ENCODE measurements at places on chromosomes 11 and 22.

DNA sequence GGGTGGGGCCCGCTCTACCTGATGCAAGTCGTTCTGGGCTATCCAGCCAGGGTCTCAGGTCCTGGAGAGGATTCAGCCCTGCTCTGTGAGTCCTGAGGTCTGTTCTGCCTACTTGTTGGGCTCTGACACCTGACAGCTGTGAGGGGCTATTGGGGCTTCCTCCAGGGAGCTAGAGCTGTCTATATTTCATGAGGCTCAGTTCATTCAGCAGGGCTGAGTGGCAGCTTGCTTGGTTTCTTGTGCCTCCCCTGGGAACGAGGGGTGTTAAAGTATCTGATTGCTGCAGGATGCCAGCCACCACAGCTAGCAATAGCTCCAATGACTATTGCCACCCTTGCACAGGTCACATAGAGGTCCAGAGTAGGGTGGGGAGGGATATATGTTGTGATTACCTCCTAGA, 26.7 kb downstream of the INSC start:
- DNase-seq: no peak

DNA sequence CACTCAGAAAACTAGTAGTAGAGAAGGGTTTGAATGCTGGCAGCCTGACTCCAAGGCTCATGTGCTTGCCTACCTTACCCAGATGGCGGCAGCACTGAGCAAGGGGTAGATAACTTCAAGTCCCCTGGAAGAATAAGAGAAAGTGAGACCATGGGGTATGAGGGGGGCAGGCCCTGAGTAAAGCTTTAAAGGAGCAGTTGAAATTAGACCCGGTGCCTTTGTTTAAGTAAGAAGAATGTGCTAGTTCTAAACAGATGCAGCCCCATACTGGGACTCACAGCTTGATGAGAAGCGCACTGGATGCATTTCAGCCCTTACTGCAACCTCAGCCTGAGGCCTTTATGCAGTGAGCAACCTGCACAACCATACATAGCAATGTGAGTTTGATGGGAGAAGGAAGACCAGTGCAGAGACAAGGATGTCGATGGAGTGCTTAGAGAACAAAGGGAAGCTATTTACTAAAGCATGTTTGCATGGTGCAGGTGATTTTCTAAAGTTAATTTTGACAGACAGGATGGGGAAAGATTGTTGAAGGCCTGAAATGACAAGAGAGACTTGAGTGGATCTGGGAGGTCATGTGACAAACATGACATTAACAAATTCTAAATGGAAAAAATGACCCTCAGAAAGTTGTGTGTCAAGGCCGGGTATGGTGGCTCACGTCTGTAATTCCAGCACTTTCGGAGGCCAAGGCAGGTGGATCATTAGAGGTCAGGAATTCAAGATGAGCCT, 27.1 kb upstream of the TMA7B start:
- no peak for DNase-seq

DNA sequence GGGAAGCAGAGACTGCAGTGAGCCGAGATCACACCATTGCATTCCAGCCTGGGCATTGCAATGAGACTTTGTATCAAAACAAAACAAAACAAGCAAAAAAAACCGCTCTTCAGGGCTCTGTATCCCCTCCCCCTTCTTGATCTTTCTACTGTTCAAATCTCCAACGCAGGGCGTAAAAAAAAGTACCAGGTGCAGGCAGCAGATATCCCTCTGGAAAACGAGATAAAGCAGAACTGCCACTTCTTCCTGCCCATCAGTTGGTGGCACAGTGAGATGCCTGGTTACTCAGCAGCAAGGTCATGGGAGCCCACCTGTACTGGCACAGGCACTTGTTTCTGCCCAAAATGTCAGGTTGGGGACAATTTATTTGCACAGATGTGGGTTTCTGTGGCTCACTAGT, 11.2 kb downstream of the CCS start:
- no peak for DNase-seq

DNA sequence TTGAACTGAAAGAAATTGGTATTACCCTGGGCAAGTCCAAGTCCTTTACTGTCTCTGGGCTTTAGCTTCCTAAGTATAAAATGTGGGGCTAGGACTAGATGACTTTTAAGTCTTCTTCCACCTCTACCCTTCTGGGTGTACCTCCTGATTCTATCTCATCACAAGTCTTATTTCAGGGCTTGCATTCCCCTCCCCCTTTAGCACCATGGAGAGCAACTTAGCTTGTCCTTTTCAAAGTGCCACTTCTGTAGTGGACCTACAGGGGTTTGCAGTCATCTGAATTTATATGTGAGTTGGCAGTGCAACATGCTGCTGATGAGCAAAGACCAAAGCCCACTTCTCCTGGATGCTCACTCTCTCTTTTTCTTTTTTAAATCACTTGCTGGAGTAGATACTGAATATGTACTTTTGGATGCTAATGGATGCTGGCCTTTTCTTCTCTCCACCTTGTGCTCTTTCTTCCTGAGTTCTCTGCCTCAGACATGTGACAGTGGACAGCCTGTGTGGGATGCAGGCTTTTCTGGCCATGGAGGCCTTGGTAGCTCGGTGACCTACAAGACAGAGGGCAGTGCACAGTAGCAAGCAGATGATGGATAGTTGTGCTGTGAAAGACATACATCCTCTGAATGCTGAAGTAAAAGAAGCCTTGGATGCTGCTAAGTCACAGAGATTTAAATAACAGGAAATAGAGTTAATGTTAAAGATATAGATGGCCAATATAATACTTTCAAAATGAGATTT, 185.0 kb downstream of the NELL1 start:
- DNase-seq: no peak

GRCh38 chr11:74701351-74701750, 29.9 kb downstream of the CHRDL2 start:
- no peak for DNase-seq

- no peak for DNase-seq
These were observed 14.2 kb upstream of the ISX start for GRCh38 chr22:35051791-35052190.

GRCh38 chr11:29305456-29306232, 711.2 kb downstream of the KCNA4 start:
- no peak for DNase-seq

DNA sequence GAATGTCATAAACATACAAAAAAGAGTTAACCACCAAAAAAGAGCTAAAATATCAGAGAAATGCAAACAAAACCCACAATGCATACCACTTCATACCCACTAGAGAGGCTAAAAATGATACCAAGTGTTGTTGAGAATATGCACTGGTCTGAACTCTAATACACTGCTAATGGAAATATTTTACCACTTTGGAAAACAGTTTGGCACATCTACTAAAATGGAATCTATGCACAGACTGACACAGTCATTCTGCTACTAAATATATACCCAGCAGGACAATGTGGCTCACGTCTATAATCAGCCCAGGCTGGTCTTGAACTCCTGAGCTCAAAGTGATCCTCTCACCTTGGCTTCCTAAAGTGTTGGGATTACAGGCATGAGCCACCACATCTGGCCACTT, 18.0 kb downstream of the MAPK1 start:
- no peak for DNase-seq

DNA sequence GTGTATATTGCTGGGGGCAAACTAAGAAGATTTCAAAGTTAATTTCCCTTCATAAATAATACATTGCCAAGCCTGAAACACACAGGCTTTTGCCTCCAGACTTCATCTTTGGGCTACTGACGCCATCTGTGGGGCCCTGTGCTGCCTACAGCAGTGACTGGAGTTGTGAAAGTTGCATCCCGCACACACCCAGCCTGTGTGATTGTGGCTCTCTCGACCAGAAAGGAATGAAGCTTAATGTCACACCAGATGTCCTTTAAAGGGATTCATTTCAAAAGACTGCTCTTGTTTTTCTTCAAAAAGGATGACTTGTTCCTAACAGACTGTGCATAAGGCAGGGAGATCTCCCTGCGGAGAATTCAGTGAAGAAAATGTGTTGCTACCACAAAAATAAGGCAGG, 210.5 kb downstream of the FAM181B start:
- no peak for DNase-seq

- DNase-seq: no peak
These were observed 5.6 kb downstream of the SCN2B start for GRCh38 chr11:118170882-118171268.

DNA sequence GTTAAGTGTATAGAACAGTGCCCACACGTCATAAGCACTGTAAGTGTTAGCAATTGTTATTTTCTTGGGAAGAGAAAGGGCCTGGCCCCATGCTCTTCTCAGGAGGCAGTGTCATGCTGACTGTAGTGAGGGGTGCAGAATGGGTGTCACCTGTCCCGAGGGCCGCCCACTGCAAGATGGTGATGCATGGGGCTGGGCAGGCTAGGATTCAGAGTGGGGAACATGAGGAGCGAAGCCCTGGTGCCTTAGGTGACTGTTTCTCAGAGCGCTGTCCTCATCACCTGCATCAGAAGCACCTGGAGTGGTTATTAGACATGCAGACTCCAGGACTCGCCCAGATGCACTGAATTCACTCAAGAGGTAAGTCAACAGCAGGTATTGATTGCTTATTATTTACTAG, 101.0 kb upstream of the PARVA start:
- DNase-seq: no peak

- peak; percentile 50 for DNase-seq
These were observed 129.7 kb downstream of the LDLRAD3 start for GRCh38 chr11:36073411-36074203.

GRCh38 chr22:47357086-47357485, 594.6 kb downstream of the TBC1D22A start:
- no peak for DNase-seq

DNA sequence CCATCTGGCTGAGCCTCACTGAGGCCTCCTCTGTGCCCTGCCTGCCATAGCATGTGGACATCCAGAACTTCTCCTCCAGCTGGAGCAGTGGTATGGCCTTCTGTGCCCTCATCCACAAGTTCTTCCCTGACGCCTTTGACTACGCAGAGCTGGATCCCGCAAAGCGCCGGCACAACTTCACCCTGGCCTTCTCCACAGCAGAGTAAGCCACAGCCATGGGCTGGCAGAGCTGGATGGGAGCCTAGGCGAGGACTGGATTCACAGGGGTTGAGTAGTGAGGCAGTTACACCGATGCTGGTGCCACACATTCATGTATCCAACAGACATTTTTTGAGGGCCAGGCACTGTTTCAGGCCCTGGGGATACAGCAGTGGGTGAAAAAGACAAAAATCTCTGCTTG, 9.1 kb downstream of the SMTNL1 start:
- no peak for DNase-seq

DNA sequence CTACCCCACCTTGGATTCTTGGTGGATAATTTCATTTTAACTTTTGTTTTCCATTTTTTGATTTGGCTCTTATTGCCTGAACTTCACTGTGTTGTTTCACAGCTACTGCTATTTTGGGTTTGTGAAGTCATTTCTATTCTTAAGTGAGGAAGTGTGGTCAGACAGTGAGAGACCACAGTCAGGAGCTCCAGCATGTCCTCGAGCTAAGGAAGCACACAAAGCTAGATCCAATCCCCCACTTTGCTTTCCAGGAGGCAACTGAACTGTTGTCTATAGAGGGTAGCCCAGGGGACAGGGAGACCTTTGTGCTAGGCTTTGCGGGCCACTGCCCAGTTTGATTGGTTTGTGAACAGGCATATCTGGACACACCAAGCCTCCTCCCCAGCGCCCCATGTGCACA, 251.8 kb upstream of the KIRREL3 start:
- no peak for DNase-seq

- DNase-seq: no peak
These were observed 209.1 kb downstream of the ST3GAL4 start for GRCh38 chr11:126564566-126564965.

GRCh38 chr11:67374571-67375281, 1.3 kb upstream of the CLCF1 start:
- no peak for DNase-seq

GRCh38 chr22:44127356-44127755, 53.4 kb upstream of the PARVG start:
- DNase-seq: no peak

GRCh38 chr11:2567026-2567671, 122.3 kb downstream of the KCNQ1 start:
- DNase-seq: no peak

- no peak for DNase-seq
These were observed 627 bp downstream of the ASCL2 start for GRCh38 chr11:2269601-2270321.

GRCh38 chr22:40258501-40258915, 80.8 kb downstream of the TNRC6B start:
- no peak for DNase-seq

DNA sequence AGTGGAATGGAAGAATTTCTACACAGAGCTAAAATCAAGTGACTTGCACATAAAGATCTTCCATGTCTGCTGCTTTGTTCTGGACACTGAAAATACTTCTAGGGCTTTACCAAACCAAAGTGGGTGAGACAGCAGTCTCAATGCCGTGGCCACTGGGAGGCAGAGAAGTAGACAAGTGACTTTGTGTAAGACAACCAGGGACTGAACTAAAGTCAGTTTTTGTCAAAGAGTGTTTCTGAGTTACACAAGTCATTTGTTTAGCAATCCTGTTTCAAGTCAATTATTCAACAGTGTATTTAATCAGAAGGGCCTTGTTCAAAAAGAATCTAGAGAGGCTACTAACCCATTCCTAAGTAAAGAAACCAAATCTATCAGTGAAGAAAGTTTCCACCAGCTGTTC, 46.6 kb downstream of the TCP11L1 start:
- DNase-seq: no peak

GRCh38 chr11:68778205-68778604, 26.9 kb upstream of the TESMIN start:
- DNase-seq: no peak

DNA sequence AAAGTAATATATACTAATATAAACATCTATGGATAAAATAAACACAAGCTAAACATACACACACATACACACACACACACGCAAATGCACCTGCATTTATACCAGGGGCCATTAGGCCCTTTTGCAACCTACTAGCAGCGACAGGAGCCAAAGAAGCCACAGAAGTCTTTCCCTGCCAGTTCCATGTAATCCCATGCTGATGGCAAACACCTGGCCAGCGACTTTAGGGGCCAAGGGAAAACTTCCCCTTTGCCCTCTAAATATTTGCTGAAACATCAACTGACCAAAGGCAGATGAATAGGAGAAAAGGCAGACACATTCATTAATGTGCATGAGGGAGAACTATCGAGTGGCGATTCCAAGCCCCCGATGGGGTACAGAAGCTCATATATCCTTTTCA, 14.8 kb upstream of the P2RY2 start:
- no peak for DNase-seq

DNA sequence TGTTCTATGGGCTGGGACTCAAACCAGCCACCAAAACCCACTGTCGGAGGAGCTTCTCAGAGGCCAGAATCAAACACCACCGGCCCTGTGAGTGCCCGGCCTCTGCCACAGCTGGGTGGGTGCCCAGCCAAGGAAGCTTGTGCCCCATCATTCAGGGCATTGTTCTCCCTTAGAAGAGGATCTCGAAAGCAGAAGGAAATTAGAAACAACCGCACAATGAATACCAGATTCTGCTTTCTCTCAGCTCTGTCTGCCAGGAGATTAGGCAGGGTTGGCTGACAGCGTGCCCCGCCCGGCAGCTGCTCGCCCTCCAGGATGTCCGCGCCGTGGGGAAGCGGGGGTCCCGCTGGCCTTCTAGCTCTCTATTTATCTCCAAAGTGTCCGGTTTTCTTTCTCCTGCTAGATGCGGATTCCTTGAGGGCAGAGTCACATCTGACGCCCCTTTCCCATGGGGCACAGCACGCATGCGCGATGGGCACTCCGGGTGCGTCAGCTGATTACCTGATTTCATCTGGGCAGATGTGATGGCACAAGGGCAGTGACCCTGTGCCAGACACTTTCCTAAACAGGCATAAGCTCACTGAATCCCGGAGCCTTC, 25.5 kb downstream of the SCGB1A1 start:
- DNase-seq: peak; percentile 48

GRCh38 chr22:26479792-26480610, 3.6 kb downstream of the HPS4 start:
- no peak for DNase-seq
